ENCODE measurements at places on chromosomes 5 and 9. TPM values are rescaled to one million over a fixed set of nuclear protein-coding genes. Genes with fewer than 3 reads are reported as not detected.
A peak's percentile ranks its signal among the peaks of the same experiment; 100 is the strongest.

The PSMD5 gene
- total RNA-seq: 38.9 TPM

DNA sequence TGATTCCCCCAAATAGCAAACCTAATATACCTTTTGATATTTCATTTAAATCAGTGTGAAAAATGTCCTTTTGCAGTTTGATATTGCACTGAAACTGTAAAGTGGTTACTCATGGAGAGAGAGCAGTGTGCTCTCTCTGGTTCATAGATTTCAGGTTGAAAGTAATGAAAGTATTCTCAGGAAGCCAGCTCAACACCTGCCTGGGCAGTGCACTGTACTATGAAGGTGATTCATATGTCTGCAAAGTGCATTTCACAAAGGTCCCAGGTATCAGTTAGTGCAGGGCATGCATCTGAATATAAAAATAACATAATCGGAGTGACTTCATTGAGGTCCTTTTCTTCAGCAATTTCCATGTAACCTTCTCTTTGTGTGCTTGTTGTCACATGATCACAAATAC, 274.3 kb downstream of the CDH18 start:
- DNase-seq: no peak

DNA sequence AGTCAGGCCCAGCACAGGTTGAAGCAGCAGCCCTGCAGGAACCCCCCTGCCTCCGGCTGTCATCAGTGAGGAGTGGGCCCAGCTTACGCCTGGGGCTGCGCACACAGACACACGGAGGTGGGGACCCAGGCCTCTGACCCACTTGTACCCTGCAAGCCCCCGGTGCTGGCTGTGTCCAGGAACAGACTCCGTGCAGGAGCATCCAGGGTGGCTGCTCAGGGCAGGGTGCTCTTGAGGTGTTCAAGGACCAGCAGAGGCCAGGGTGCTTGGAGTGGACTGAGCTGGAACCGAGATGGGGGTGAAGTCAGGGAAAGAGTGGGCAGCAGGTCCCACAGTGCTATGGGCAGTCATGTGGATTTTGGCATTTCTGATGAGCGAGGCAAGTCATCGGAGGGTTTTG, 199.5 kb downstream of the CACNA1B start:
- DNase-seq: peak; percentile 6

- DNase-seq: no peak
Observed at GRCh38 chr9:131886826-131887225, 146.9 kb upstream of the RAPGEF1 start.

- DNase-seq: no peak
Observed at GRCh38 chr5:65204966-65205365, 276.8 kb downstream of the ADAMTS6 start.

The SCGB3A1 gene
- total RNA-seq: not detected

The RNF183 gene
- total RNA-seq: not detected

GRCh38 chr5:134439210-134439654, 27.6 kb upstream of the CDKN2AIPNL start:
- DNase-seq: no peak

The TMEM215 gene
- total RNA-seq: not detected

Data from activated B cell treated with CpG ODN at 0.5 μM for 24 hours (primary cell).